ENCODE measurements at places on chromosomes 3 and 15.

GRCh38 chr3:89266074-89266473 lies 158.7 kb downstream of the EPHA3 start:
- no peak for DNase-seq

- no peak for DNase-seq
Observed at GRCh38 chr3:111112913-111113312, 41.3 kb downstream of the NECTIN3 start.

GRCh38 chr15:63601704-63602185 lies 4.6 kb downstream of the FBXL22 start:
- no peak for DNase-seq

DNA sequence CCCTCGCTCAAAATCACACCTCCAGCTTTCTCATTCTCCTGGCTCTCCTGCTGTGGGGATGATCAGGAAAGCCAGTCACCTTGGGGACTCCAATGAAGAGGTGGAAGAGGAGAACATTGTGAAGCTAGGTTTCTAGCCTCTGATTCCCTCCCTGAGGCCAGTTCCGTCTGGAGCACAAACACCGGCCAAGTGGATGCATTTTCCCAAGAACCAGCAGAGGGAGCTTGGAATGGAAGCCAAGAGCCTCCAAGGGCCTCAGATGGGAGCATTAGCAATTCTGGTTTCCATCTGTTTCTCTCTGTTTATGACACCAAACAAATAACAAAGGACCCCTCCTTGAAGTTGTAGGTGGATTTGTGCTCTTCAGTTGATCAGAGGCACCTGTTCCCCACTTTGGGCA lies 40.6 kb upstream of the NMNAT3 start:
- no peak for DNase-seq

GRCh38 chr15:69410248-69410874 lies 3.8 kb upstream of the KIF23 start:
- DNase-seq, result no peak

- DNase-seq, result no peak
Observed at GRCh38 chr3:184423561-184423960, 43.7 kb downstream of the CHRD start.

DNA sequence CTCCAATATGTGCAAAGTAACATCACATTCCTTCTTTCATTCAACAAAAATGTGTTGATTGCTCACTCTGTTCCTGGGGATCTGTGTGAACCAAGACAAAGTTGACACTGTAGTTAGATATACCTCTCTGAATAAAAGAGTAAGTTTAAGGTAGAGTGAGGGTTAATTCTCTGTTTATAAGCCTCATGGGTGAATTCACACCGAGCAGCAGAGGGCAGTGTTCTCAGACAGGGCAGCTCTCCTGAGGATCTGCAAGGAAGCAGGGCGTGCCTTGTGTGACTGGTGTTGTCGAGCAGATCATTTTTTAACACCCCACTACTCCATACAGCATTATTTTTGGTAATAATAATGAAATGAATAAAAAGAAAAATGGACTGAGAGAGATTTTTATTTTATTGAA lies 34.4 kb downstream of the PAQR9 start:
- DNase-seq, result no peak

- DNase-seq, result peak; percentile 61
Observed at GRCh38 chr3:47007482-47008233, 28.2 kb downstream of the NBEAL2 start.

- DNase-seq, result no peak
Observed at GRCh38 chr3:119497820-119498185, 544 bp upstream of the TIMMDC1 start.

GRCh38 chr3:153379516-153379915 lies 217.5 kb downstream of the RAP2B start:
- DNase-seq, result no peak

- no peak for DNase-seq
Observed at GRCh38 chr3:113252553-113252952, 41.2 kb downstream of the BOC start.

- no peak for DNase-seq
Observed at GRCh38 chr15:68709876-68710275, 110.8 kb downstream of the ANP32A start.

DNA sequence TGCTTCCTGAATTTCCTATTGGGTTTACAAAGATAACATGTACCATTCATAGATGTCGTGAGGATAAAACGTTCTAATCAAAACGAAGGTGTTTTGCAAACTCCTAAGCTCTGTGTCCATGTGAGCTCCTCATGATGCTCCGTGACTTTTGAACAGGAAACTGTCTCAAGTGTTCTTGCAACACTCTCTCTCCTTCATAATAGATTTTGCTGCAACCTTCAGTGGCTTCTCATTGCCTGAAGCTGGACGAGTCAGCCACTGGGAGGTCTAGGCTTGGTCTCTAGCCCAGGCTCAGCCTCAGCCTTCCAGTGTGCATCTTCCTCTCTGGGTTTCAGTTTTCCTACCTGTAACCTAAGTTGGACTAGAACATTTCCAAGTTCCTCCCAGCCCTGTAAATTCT lies 18.7 kb upstream of the BCL2A1 start:
- DNase-seq, result peak; percentile 71

- DNase-seq, result no peak
Observed at GRCh38 chr15:39180483-39180933, 400.4 kb upstream of the THBS1 start.

DNA sequence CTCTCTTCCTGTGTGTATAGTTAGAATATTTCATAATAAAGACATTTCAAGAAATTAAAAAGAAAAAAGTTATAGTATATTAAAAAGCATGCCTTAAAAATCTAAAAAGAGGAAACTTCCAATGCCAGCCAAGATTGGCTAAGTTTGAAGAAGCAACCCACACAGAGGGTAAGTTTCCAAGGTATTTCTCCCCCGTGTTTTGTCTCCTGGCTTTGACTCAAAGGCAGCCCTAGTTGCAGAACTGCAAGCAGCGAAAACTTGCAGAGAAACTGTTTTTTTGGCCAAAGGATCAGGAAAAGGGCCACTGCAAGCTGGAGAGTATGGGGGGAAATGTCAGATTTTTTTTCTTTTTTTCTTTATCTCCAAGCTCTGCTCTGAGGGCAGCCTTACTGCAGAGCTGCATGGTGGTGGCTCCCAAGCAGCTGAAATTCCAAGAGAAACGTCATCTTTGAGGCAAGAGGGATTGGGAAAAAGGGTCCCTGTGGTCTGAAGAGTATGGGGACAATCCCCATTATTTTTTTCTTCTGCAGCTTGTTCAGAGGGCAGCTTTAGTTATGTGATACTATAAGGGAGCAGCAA lies 23.0 kb downstream of the HACL1 start:
- no peak for DNase-seq

GRCh38 chr3:24741506-24741905 lies 246.9 kb upstream of the THRB start:
- DNase-seq, result no peak

- DNase-seq, result no peak
Observed at GRCh38 chr15:87961851-87962420, 294.6 kb downstream of the NTRK3 start.

DNA sequence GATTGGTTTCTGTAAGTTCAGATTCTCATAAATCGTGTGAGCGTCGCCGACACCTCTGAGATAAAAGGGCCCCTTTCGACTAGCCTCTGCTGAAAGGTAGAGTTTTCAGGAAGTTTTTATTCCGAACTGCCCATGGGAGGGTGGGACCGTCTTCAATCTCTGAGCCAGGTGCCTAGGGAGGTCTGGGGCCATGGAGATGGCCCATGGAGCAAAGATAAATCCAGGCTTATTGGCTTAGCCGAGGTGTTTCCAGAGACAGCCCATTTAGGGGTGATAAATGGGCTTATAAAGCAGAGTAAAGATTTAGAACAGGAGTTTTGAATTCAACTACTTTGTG lies 442 bp downstream of the QTRT2 start:
- DNase-seq, result no peak

- DNase-seq, result no peak
Observed at GRCh38 chr15:40927873-40928806, 1.0 kb upstream of the DLL4 start.

GRCh38 chr3:72997421-72997961 lies 880 bp downstream of the PPP4R2 start:
- DNase-seq, result no peak

GRCh38 chr3:137347132-137347531 lies 389.3 kb downstream of the IL20RB start:
- DNase-seq, result no peak

Data from upper lobe of right lung (tissue), 1 donor.